GM13977 (cell line): ENCODE measurements at places on chromosomes 16 and 17.

DNA sequence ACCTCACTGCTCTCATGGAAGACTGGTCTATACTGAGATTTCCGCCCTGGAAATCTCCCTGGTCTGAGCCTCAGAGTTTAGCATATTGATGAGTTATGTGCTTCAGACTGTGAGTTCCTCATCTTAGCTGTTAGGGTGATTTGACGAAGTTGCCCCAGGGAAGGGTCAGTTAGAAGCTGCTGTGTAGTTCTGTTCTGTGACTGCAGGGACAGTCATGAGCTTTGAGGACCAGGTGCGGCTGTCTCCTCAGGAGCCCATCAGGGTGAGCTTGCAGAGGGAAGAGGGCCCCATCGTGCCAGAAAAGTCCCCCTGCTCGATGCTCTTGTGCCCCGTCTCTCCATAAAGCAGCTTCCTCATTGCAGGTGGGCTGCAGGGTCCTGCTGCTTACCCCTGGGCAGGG lies 28.3 kb upstream of the IL17C start:
- no peak for DNase-seq

- DNase-seq = peak; percentile 96
Observed at GRCh38 chr17:7351665-7352502, at the start of gene KCTD11. KCTD11 (plus strand) TSS chr17:7352162.

DNA sequence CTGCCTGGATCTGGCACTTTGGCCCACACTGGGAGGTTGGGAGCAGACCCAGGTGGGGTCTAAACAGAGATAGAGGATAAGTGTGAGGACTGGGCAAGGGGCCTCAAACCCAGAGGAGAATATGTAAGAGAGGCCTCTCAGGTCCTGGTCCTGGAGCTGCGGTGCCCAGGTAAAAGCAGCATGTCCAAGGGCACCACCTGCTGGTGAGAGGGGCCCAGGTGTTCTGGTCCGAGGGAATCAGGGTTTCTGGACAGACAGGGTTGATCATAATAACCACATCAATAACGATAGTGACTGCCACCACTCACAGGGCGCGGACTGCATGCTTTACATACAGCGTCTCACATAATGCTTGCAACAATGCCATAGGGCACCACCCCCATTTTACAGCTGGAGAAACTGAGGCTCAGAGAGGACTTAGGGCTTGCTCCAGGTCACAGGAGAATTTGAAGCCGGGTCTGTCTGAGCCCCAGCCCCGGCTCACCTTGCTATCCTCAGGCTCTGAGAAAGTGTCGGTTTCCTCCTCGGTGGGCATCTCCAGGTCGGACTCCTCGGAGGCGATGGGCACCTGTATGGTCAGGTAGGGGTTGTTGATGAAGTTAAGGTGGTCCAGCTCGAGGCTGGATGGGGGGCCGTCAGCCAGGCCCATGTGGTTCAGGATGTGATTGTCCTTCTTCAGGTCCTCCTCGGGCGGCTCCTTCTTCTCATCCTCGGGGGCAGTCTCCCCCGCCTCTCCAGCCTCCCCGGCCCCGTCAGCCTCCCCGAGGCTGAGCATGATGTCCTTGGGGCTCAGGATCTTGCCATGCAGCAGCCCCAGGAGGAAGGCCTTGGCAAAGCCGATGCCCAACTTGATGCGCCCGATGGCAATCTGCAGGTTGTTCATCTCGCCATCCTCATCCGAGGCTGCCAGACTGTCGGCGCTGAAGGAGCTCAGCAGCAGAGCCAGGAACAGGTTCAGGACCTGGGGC lies 19.1 kb upstream of the CD79B start:
- DNase-seq = peak; percentile 77

GRCh38 chr16:16093628-16094332 lies 129.5 kb downstream of the ABCC6 start:
- DNase-seq = no peak

- DNase-seq = peak; percentile 48
Observed at GRCh38 chr17:6110088-6110487, 39.9 kb downstream of the WSCD1 start.

DNA sequence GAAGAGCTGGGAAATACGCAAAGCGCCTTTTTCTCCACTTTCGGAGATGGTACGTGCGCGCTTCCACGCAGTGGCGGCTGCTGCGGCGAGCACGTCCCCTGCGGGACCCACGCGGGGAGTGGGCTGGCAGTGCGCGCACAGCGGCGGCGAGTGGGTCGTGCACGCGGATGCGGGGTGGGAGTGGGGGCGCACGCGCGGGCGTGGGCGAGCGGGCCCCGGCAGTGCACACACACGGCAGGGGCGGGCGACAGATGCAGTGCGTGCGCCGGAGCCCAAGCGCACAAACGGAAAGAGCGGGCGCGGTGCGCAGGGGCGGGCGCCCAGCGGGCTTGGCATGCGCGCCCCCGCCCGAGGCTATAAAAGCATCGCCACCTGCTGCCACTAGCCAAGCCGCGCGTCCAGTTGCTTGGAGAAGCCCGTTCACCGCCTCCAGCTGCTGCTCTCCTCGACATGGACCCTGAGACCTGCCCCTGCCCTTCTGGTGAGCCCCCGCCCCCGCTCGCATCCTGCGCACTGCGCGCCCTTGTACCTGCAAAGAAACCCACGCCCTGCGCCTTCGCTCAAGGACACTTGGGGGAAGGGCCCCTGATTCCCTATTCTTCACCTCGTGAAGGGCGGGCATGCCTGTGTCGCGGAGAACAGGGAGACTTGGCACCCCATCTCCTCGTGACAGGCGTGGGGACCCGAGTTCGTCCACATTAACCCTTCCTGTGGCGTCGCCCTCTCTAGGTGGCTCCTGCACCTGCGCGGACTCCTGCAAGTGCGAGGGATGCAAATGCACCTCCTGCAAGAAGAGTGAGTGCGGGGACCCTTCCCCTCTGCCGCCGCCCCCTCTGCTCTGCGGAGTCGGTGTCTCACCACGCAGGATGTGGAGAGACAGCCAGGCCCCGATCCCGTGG lies at the start of gene MT3:
Gene MT3 (plus strand): TSS at position 388 of the 899 bp plus-strand sequence. CDS start 63 bp downstream, at position 451.
- DNase-seq = no peak

DNA sequence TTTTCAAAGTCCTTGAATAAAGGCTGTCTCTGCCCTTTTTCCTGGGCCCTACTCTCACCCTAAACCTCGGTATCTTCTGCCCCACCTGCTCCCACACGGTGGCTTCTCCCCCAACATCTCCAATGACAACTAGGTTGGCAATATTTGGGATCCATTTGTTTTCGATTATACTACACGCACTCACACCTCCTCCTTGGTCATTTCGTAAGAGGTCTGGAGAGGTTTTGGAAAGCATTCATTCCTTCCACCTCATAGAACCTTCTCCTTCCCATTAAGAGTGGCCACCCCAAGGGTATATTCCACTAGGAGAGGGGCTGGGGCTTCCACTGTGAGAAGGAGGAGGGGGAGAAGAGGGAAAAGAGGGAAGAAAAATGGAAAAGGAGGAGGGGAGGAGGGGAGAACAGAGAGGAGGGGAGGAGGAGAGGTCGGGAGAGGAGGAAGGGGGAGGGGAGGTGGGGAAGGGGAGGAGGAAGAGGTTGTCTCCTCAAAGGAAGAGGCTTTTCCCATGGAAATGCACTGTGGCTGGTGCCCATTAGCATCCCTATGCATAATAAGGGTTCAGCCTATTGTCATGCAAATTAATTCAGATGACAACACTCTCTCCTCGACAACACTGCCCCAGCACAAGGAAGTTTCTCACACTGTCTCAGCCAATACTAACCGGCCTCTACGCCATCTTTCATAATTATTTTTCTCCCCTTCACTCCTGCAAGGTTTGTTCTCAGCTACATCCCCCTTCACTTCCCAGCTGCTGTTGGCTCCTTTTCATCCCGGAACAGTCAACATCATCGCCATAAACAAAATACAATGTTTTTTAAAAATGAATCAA lies 30.0 kb downstream of the SOX9 start:
- DNase-seq = no peak

DNA sequence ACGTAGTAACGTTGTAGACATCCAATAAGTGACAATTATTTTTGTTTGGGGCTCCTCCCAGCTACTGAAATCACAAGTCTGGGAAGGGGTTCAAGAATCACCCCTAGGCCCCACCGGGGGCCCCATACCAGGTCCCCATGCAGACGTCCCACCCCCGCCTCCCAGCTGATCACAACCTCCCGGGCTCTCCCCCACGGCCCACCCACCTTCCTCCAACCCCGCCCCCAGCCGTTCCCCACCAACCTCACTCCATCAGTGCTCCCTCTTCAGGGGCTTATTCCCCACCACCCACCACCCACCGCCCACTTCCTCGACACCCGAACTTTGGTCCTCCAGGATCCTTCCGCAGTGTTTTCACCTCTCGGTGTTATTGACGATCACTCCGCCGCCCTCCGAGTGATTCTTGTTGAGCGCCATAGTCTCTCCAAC lies 240 bp downstream of the WBP2 start:
- no peak for DNase-seq

GRCh38 chr17:5500247-5500588 lies 13.9 kb downstream of the MIS12 start:
- no peak for DNase-seq

GRCh38 chr16:10921536-10922327 lies 20.5 kb downstream of the DEXI start:
- no peak for DNase-seq

GRCh38 chr17:55622547-55622946 lies 100.1 kb downstream of the TMEM100 start:
- DNase-seq = no peak

- DNase-seq = peak; percentile 67
Observed at GRCh38 chr17:3647769-3648555, 11.4 kb downstream of the CTNS start.

DNA sequence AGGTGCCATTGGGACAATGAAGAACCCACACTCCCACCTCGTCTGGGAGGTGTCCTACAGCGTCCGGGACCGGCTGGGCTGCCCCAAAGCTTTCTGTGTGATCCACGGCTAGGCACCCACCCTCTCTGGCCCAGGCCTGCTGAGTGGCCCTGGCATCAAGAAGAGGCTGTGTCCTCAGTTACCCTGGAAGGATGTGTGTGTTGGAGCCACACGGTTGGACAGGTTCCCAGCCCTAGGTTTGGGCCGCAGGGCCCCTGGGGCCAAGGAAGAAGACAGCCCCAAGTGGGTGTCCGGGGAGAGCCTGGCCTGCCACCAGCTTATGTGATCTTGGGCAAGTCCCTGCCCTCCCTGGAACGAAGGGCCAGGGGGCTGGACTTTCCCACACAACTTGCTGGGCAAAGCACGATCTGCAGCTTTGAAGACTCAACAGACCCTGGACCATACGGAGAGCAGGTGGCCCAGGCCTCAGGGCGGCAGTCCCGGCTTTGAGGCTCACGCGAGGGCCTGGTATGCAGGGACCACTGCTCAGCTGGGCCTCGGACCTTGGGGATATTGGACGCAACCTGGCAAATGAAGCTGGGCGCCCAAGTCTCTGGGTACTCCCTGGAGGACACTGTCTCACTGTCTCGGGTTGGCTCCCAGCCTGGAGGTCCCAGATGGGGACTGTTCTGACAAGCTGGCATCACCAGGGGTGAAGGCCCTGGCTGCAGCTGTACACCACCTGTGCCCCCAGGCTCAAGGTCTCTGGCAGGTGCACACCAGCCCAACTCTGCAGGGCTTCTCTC lies 17.5 kb downstream of the MYBBP1A start:
- DNase-seq = no peak

GRCh38 chr17:76357597-76358158 lies 4.0 kb upstream of the PRPSAP1 start:
- no peak for DNase-seq

- no peak for DNase-seq
Observed at GRCh38 chr16:85600530-85601271, 12.4 kb upstream of the GSE1 start.

DNA sequence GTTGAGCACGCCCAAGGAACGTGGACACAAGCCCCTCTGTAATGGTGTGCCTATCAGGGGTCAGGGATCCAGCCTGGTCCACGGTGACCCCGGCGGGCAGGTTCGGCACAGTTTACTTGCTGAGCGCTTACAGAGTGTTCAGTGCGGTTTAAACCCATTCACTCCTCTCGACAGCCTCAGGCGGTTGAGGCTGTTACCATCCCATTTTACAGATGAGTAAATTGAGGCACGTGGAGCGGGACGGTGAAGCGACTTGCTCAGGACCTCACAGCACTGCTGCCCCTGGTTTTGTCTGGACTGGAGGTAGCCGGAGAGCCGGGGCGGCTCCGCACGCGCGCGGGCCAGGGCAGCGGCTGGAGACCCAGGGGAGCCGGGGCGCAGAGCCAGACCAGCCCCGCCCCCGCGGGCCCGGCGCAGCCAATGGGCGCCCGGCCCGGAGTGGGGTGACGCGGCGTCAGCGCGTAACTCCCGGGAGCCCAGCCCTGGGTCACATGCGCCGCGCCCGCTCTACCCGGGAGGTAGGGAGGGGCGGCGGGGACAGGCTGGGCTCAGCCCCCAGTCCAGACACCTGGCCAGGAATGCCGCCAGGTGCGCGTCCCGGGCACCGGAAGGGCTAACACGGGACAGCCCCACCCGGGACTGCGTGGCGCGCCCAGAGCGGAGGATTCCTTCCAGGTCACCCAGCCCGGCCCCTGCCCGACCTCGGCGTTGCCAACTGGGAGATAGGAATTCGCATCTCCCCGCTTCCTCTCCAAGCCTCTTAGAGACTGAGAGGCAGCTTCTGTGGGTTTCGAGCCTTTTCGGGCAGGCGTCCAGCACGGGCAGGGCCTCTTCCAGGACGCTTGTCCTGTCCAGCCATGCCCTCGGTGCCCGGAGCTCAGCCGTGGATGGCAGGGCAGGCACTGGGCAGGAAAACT lies 3.3 kb upstream of the SREBF1 start:
- DNase-seq = peak; percentile 96

GRCh38 chr16:25771812-25772568 lies 80.2 kb downstream of the HS3ST4 start:
- DNase-seq = no peak

GRCh38 chr17:12719948-12720347 lies 54.3 kb downstream of the MYOCD start:
- no peak for DNase-seq

- no peak for DNase-seq
Observed at GRCh38 chr16:1159973-1160772, 7.3 kb downstream of the CACNA1H start.

- no peak for DNase-seq
Observed at GRCh38 chr16:48420437-48420836, 35.2 kb upstream of the SIAH1 start.

DNA sequence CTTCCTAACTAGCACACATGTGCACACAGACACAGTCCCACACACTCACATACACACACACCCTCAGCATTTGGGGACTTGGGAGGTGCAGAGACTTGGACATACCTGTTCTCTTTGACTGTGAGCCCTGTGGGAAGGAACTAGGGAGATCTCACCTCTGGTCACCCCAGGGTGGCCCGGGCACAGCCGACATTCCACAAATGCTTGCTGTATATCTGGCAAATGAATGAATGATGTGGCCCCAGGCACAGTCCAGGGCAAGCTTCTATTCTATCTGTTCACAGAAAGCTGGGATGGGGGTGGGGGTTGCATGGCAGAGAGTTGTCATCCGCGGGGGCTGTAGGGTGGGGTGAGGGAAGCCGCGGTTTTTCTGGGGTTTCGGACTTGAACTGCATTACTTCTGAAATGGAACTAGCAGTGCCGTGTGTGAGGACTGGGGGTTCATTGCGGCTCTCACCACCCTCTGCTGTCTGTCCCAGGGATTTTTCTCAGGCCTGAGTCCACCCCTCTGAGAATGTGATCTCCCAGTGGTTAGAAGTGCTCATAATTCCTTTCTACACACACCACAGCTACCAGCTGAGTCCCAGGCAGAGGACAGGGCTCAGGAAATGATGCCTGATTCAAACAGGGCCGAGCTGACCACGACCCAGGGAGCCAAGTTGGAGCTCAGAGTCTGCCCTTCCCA lies 3.3 kb upstream of the RIPOR1 start:
- no peak for DNase-seq
